ENCODE measurements at places on chromosomes 3 and 15. TPM values are rescaled to one million over a fixed set of nuclear protein-coding genes. Genes with fewer than 3 reads are reported as not detected.

The AADACL2 gene
- not detected for total RNA-seq

DNA sequence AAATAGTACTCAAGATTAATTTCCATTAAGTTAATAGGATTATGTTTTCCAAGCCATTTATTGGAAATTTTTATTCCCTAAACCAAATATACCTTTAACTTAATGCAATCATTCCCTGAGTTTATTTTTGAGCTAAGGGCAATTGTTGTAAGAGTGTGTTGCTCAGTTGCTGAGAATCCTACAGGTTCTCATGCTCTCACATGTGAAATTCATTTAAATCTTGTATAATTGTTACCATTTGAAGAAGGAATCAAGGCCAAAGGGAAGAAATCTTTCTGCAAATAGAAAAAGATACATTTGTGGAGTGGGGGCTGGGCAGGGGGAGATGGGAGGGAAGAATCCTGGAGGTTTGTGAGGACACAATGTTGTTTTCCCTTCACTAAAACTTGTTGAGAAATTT is 202.7 kb upstream of the STRIT1 start:
- no peak for DNase-seq

The KLHL40 gene
- total RNA-seq = 1.6 TPM

The TGM5 gene
- total RNA-seq = not detected

The LRRIQ4 gene
- total RNA-seq = not detected

DNA sequence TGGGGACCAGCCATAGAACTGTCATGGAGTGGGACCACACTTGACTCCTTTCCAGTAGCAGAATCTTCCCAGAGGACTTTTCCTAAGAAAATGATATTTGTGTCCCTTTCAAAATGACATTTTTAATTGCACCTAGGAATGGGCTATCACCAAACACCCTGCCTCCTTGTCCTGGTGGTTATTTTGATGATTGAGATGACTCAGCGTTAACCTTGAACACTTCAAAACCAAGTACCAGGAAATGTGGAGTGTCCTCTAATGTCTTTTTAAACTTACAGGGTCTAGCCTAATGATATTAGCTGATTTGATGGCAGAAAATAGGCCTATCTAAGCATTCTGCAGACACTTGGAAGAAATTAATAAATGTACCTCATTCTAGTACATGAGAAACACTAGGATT is 90.7 kb downstream of the HHLA2 start:
- no peak for DNase-seq

DNA sequence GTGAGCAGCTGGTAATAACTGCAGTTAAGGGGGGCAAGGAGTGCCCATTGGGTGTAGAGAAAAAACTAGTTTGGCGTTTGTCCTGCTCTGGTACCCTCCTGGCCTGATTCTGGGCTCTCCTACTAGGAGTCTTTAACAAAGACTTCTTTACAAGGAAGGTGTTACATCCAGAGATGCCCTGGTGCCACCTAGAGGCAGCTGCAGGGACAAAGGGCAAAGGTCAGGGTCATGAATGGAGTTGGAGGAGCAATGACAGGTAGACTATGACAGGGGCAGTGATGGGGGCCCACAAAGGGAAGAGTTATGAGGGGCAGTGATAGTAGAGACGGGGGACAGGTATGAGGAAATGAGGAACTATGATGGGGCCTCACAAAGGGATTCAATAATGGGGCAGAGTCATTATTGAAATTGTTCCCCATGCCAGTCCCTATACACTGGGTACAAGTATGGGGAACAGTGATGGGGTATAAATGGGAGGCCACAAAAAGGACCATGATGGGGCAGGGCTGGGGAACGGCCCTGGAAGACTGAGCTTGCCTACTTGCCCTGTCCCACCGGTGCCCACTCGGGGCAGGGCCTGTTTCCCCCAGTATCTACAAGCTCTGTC is 7.9 kb downstream of the CCDC71 start:
- peak; percentile 59 for DNase-seq

The CLDN16 gene
- total RNA-seq = not detected

DNA sequence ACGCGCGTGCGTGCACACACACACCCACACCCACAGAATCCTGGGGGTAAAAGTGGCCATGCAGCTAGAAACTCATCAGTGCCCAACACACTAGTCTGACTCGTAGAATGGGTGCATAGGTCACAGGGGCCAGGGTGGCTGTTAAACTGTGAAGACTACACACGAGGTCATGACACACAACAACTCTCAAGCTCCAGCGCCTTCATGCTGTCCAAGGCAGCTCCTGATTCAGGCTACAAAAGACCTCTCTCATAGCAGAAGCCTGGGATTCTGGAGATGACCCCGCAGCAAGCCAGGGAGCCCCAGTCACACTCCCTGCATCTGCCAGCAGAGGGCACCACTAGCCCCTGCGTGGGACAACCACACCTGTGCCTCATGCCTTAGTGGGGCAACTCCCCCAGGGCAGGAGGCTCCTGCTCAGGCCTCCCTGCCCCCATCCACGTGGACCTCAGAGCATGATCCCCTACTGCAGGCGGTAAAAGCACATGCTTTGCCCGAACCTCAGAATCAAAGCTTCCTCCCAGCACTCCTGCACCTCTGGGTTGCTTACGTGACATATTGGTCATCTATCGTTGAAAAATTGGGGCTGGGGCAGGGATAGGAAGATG is 93.1 kb downstream of the LRIG1 start:
- DNase-seq = peak; percentile 89

- no peak for DNase-seq
Observed at GRCh38 chr3:148840451-148840850, 12.8 kb downstream of the CPB1 start.

DNA sequence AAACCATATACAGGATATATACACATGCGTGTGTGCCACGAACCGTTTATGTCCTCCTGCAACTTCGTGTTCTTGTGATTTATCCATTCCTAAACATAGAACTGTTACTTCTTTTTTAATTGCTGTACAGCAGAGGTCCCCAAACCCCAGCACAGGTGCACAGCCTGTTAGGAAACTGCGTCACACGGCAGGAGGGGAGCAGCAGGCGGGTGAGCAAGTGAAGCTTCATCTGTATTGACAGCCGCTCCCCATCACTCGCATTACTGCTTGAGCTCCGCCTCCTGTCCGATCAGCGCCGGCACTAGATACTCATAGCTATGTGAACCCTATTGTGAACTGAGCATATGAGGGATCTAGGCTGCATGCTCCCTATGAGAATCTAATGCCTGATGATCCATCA is 34.9 kb upstream of the NRROS start:
- no peak for DNase-seq

- no peak for DNase-seq
Observed at GRCh38 chr15:41554343-41554742, 4.7 kb upstream of the TYRO3 start.

The DUOXA1 gene
- total RNA-seq = 2.1 TPM

The CDCP1 gene
- total RNA-seq = 0.31 TPM

The XCR1 gene
- total RNA-seq = not detected

The RPS17 gene
- 949 TPM for total RNA-seq

- peak; percentile 47 for DNase-seq
Observed at GRCh38 chr3:190414297-190414696, 26.3 kb downstream of the CLDN16 start.

DNA sequence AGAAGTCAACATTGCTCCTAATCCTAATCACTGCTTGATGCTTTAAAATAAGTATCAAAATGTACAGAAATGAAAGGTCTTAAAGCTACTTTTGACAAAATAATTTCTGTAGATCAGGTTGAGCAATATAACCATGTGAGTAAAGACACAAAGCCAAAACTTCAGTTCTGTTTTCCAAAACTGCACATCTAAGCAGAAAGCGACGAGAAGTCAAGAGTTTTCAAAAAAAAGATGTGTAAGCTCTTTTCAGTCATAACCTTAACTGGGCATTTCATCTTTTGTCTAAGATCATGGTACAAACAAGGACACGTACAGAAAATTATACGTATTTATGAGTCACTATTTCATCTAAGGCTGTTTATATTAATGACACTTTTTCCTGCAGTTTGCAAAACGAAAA is 608.8 kb downstream of the FOXP1 start:
- DNase-seq = no peak

The CFAP20DC gene
- total RNA-seq = 0.28 TPM

DNA sequence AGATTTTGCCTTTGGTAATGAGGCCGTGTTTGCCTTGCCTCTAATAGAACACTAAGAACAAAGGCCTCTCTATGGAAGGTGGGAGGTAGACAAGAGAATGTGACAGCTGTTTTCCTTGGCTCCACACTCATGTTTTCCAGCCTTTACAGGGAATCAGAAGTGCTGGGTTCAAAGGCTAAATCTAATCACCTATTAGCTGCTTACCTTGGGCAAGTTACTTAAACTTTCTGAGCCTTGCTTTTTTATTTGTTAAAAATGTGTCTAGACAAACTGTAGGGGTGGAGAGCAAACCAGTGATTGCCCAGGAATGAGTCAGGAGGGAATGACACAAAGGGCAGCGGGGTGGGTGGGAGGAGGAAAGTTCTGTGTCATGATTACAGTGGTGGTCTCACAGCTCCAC is 179.0 kb downstream of the P3H2 start:
- no peak for DNase-seq

DNA sequence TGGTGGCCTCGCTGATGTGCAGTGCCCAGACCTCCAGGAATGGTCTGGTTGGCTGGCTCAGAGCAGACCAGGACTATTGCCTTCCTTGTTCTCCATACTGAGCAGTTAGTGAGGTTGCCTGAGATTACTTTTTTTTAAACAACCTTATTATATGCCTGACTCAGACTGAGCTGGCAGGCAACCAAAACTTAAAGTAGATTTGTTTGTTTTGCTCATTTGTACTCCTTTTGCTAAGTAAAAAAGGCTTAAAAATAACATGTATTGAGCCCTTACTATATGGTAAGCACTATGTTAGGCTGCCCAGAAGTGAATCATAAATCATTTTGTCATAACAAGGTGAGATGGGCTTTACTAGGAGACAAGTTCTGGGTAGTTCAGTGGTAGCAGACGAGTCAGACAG is 92.4 kb downstream of the GHSR start:
- no peak for DNase-seq

- no peak for DNase-seq
Observed at GRCh38 chr15:47332481-47332880, 384.8 kb upstream of the SEMA6D start.

DNA sequence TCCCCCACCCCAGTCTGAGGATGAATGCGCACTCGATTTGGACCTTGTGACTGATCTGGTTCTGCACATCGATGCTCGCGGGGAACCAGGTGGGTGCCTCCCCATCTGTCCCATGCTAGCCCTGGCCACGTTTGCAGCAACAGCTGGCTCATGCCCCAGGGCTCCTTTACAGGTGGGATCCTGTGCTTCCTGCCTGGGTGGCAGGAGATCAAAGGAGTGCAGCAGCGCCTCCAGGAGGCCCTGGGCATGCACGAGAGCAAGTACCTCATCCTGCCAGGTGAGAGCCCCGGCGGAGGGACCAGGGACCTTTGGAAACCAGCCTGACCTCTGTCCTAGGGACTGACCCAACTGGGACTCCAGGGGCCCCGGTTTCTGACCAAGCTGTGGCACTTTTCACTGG is 44.3 kb downstream of the DHX30 start:
- no peak for DNase-seq

DNA sequence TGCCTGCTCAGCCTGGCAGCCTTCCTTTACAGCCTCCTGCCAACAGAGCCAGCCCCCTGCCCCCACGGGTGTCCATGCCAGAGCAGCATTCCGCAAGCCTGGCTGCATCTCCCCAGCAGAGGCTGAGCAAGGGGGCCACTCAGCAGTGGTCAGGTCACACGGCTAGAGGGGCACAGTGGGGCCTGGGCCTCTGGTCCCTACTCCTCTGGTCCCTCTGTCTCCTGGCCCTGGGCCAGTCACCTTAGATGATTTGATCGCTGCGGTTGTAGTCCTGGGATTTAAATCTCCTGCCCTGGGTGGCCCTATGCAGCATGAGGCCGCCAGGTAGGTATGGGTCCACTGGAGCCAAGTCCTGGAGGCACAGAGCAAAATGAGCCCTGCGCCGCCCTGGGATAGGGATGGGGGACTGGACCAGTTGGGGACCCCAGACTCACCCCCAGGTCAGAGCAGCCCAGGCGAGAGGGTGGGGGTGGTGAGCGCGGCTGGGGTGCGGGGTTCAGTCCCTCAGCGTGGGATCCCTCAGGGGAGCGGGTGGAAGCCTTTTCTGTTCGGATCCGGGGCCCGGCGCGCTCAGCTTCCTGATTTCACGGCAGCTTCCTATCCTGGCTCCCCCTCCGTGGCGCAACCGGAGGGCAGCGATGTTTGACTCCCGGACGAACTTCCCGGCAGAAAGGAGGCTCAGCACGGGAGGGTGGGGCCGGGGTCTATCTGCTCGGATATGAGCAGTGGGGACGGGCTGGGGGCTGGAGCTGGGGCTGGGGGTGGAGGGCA is at the start of gene ZBTB47:
TSS of gene ZBTB47 (plus strand) at position 138 of the 771 bp plus-strand sequence. CDS start 4,659 bp downstream, outside the sequence.
- DNase-seq = peak; percentile 79

The ZBTB38 gene
- 71.5 TPM for total RNA-seq

GRCh38 chr15:73991260-73991659 is 835 bp downstream of the STOML1 start:
- DNase-seq = peak; percentile 93

The ZNF502 gene
- total RNA-seq = 4.6 TPM

- DNase-seq = peak; percentile 25
Observed at GRCh38 chr3:196198771-196199753, 12.1 kb downstream of the ZDHHC19 start.

DNA sequence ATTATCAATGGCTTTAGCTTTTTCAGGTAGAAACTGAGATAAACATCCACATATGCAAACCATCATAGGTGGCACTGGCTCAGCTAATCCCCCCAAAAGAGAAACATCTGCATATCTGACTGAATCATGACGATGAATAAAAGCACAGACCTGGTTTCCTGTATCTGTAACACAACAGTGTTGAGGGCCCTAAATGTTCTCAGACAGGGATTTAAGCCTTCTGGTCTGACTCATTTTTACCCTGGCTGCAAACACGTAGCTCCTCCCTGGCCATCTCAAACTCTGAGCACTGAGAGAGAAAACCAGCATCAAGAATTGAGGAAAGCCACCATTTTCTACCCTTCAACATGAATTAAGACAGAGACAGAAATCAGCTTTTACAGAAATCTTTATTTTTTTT is 35.2 kb downstream of the GLB1 start:
- DNase-seq = no peak

The SH3GL3 gene
- 2.0 TPM for total RNA-seq

The C3orf20 gene
- not detected for total RNA-seq

The SLC22A14 gene
- not detected for total RNA-seq

The DISP2 gene
- 0.91 TPM for total RNA-seq

DNA sequence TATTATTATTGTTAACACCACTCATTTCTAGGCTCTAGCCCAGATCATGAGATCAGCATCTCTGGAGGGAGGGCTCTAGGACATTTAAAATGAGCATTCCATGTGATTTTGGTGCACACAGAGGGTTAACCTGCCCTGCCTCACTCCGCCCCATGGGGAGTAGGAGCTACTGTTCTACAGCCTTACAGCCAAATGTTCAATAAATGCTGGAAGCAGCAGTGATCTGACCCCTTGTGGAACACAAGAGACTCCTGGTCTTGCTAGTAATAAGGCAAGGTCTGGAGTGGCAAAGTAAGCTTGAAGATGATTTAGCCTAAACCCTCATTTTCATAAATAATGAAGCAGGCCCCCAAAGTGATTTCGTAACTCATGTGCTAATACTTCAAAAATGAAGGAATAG is 166.4 kb upstream of the EOMES start:
- DNase-seq = no peak

- no peak for DNase-seq
Observed at GRCh38 chr15:38874464-38874863, 309.9 kb upstream of the RASGRP1 start.
